T-cell (primary cell): ENCODE measurements at places on chromosomes 1 and 21. TPM values are rescaled to one million over a fixed set of nuclear protein-coding genes. Genes with fewer than 3 reads are reported as not detected.

Gene DMBX1
- not detected for total RNA-seq

Gene CHODL
- total RNA-seq, result 0.47 TPM

Gene XCL2
- 4.7 TPM for total RNA-seq

Gene KCND3
- total RNA-seq, result not detected

Gene C1QTNF12
- 2.8 TPM for total RNA-seq

Gene APCS
- total RNA-seq, result not detected

Gene LAMC2
- total RNA-seq, result not detected

Gene OTUD3
- 20.4 TPM for total RNA-seq

Gene CEP170
- 38.5 TPM for total RNA-seq

Gene DLGAP3
- 0.99 TPM for total RNA-seq

Gene FCRL2
- total RNA-seq, result 3.4 TPM

- no peaks in the 10 kb centered on the region for H3K36me3 ChIP-seq
- H3K27me3 ChIP-seq, result no peaks in the 10 kb centered on the region
- no peak for DNase-seq
- H3K4me1 ChIP-seq, result no peaks in the 10 kb centered on the region
- H3K4me3 ChIP-seq, result no peak overlapping the region
- no peak overlapping the region for H3K27ac ChIP-seq
Observed at GRCh38 chr1:234865171-234866006, 255.4 kb upstream of the IRF2BP2 start.

GRCh38 chr1:228983661-228984060 lies 248.4 kb downstream of the RHOU start:
- H3K36me3 ChIP-seq, result no peaks in the 10 kb centered on the region
- no peak for DNase-seq
- no peaks in the 10 kb centered on the region for H3K4me1 ChIP-seq
- peaks cover 14% of the 10 kb centered on the region for H3K27me3 ChIP-seq

GRCh38 chr1:228058949-228059633 lies 23.4 kb upstream of the ARF1 start:
- DNase-seq, result peak; percentile 59
- H3K4me1 ChIP-seq, result peaks cover 27% of the 10 kb centered on the region
- no peaks in the 10 kb centered on the region for H3K36me3 ChIP-seq
- H3K27me3 ChIP-seq, result peaks cover 9% of the 10 kb centered on the region
- peak overlapping the region; percentile 52 for H3K4me3 ChIP-seq

- no peak overlapping the region for H3K27ac ChIP-seq
- no peak for DNase-seq
- no peaks in the 10 kb centered on the region for H3K36me3 ChIP-seq
- no peaks in the 10 kb centered on the region for H3K27me3 ChIP-seq
Observed at GRCh38 chr1:215484171-215484939, 82.7 kb upstream of the KCTD3 start.

- peaks cover 43% of the 10 kb centered on the region for H3K4me1 ChIP-seq
- H3K27me3 ChIP-seq, result no peaks in the 10 kb centered on the region
- DNase-seq, result no peak
- peak overlapping the region; percentile 47 for H3K4me3 ChIP-seq
Observed at GRCh38 chr1:183633676-183634343, 1.8 kb downstream of the ARPC5 start.

DNA sequence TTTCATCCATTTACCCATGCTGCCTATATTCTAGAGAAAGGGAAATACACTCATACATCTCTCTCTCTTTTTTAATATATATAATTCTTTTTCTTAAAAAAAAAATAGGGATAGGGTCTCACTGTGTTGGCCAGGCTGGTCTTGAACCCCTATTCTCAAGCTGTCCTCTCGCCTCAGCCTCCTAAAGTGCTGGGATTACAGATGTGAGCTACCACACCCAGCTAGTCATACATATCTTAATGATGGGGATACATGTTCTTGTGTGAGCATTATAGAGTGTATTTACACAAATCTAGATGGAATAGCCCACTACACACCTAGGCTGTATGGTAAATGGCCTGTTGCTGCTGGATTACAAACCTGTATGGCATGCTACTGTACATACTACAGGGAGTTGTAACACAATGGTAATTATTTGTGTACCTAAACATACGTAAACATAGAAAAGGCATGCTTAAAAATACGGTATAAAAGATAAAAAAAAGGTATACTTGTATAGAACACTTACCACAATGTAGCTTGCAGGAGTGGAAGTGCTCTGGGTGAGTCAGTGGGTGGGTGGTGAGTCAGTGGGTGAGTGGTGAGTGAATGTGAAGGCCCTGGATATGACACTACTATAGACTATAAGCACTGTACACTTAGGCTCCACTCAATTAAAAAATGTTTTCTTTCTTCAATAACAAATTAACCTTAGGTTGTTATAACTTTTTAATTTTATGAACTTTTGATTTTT lies 72.9 kb downstream of the IVNS1ABP start:
- no peak overlapping the region for H3K4me3 ChIP-seq
- no peak for DNase-seq
- no peak overlapping the region for H3K27ac ChIP-seq
- H3K4me1 ChIP-seq, result no peaks in the 10 kb centered on the region
- H3K36me3 ChIP-seq, result no peaks in the 10 kb centered on the region

DNA sequence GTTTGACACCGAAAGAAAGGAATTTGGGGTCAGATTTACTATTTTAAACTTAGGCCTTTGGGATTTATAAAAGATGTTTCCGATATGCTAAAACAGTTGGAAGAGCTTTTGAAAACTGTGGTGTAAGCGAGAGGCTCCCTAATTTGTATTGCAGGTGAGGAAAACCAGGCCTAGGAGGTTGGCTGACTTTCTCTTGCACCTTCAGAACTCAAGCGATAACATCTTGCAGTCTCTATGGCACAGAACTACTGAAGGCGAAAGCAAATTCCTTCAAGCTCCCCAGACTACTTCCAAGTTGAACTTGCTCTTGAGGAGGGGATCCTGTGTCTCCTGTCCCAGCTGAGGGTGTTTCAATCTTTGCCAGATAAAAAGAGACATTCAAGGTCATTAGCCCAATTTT lies 685.7 kb downstream of the ADGRL2 start:
- H3K4me3 ChIP-seq, result no peak overlapping the region
- H3K27me3 ChIP-seq, result no peaks in the 10 kb centered on the region
- DNase-seq, result no peak
- no peaks in the 10 kb centered on the region for H3K36me3 ChIP-seq
- no peak overlapping the region for H3K27ac ChIP-seq

- H3K4me1 ChIP-seq, result no peaks in the 10 kb centered on the region
- DNase-seq, result no peak
Observed at GRCh38 chr1:160158031-160158430, 6.6 kb downstream of the ATP1A4 start.

- no peaks in the 10 kb centered on the region for H3K4me1 ChIP-seq
- H3K27me3 ChIP-seq, result peaks cover 29% of the 10 kb centered on the region
- H3K4me3 ChIP-seq, result no peak overlapping the region
- H3K27ac ChIP-seq, result no peak overlapping the region
- no peaks in the 10 kb centered on the region for H3K36me3 ChIP-seq
Observed at GRCh38 chr1:208061632-208062031, 150.7 kb upstream of the CD34 start.

GRCh38 chr1:48030696-48031365 lies 33.6 kb upstream of the TRABD2B start:
- no peaks in the 10 kb centered on the region for H3K4me1 ChIP-seq
- H3K4me3 ChIP-seq, result no peak overlapping the region
- no peak overlapping the region for H3K27ac ChIP-seq
- no peak for DNase-seq
- H3K36me3 ChIP-seq, result no peaks in the 10 kb centered on the region
- H3K27me3 ChIP-seq, result no peaks in the 10 kb centered on the region

DNA sequence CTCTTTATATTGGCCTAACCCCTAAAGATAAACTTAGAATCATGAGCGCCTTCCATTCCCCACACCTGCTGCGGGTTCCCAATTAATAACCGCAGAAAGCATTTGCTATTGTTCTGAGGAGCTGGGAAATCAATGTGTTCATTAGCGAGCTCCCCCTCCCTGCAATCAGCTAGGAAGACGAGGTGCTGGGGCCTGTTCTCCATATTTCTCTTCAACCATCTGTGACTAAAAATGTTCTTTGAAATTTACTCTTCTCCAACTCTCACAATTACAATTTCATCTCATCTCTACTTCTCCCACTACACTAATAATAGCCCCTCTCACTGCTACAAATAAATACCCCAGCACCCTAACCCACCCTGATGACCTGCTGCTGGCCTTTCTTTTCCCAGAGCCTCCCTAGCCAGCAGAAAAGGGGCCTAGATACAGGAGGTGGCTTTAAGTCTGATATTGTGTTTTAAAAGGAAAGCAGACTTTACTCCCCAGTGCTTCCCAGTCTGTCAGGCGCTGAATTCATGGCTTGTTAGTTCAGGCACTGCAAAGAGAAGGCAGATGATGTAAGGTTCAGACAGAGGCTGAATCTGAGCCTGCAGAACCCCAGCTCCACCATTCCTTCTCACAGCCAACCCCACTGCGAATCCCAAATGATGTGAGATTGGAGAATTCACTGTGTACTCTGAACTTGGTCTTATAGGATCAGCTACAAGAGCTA lies 477.5 kb upstream of the DAB1 start:
- DNase-seq, result no peak
- H3K4me3 ChIP-seq, result no peak overlapping the region
- no peak overlapping the region for H3K27ac ChIP-seq
- H3K4me1 ChIP-seq, result no peaks in the 10 kb centered on the region
- H3K36me3 ChIP-seq, result no peaks in the 10 kb centered on the region

DNA sequence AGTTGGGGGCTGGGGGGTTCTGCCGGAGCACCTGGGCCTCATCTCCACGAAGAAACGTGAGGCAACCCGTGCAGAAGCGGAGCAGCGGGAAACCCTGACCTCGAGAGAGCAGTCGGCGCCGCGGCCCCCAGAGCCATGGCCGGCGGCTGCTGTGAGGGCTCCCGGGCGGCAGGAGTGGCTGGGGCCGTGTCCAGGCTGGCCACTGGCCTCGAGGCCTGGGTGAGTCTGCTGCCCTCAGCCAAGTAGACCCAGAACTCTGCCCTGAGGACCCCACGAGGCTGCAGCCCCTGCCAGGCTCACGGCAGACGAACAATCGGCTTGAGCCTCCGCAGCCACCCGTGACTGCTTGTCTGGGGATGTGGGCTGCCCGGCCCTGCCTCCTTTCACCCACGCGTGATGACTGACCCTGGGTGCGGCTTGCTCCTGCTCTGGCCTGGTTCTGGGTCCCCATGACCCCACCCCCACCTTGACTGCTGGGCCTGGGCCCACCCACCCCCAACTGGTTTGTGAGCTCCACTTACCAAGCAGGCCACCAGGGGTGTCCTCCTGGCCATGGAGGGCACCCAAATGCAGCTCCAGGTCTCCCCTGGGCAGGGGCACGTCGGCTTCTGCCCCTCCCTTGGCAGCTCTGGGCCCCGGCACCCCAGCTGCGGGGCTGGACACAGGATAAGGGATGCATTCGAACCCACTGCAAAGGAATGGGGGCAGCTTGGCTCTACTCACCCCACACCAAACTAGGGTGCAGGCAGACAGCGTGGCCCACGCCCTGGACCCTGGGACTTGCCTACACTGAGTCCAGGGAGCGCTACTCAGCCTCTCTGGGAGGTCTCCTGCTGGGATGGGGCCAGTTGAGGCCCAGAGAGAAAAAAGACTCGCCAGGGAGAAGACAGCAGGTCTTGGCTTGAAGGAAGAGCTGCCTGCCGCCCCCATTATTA lies 34.2 kb downstream of the MORN1 start:
- no peaks in the 10 kb centered on the region for H3K36me3 ChIP-seq
- DNase-seq, result no peak
- H3K4me3 ChIP-seq, result no peak overlapping the region
- H3K27ac ChIP-seq, result no peak overlapping the region
- no peaks in the 10 kb centered on the region for H3K4me1 ChIP-seq

GRCh38 chr1:2389644-2390043 lies 1.7 kb downstream of the MORN1 start:
- peaks cover 18% of the 10 kb centered on the region for H3K36me3 ChIP-seq
- DNase-seq, result no peak

- H3K27ac ChIP-seq, result no peak overlapping the region
- DNase-seq, result no peak
- peaks cover 5% of the 10 kb centered on the region for H3K4me1 ChIP-seq
- H3K36me3 ChIP-seq, result no peaks in the 10 kb centered on the region
- H3K27me3 ChIP-seq, result no peaks in the 10 kb centered on the region
Observed at GRCh38 chr1:26496861-26497260, 24.6 kb downstream of the HMGN2 start.

DNA sequence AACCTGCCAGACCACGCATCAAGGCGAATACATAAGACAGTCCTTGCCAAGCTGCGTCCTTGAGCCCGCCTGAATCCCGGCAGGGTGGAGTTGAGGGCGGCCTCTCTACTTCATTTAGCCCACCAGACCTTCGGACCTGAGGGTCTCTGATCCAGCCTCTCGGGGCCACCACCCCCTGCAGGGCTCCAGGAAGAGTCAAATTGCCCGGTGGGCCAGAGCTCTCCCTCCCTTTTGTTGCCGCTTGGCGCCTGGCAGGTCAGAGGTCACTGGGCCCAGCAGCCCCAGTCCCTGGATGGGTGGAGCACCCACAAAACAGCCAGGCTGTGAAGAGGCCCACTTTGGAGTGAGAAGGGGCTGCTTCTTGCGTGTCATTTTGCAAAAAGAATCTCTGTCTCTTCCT lies 9.0 kb downstream of the GNG4 start:
- DNase-seq, result no peak
- H3K36me3 ChIP-seq, result no peaks in the 10 kb centered on the region
- peaks cover 30% of the 10 kb centered on the region for H3K4me1 ChIP-seq
- H3K27ac ChIP-seq, result no peak overlapping the region

GRCh38 chr1:181139631-181140061 lies 51.1 kb downstream of the IER5 start:
- H3K36me3 ChIP-seq, result no peaks in the 10 kb centered on the region
- no peak for DNase-seq
- H3K27ac ChIP-seq, result no peak overlapping the region
- H3K27me3 ChIP-seq, result no peaks in the 10 kb centered on the region

DNA sequence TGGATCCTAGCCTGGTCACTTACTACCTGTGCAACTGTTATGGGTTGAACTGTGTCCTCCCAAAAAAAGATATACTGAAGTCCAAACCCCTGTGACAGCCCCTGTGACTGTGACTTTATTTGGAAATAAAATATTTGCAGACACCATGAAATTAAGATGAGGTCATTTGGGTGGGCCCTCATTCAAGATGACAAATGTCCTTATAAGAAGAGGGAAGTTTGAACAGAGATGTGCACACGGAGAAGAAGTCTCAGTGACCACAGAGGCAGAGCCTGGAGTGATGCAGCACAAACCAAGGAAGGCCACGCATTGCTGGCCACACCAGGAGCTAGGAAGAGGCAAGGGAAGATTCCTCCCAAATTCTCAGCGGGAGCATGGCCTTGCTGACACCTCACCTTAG lies 249.7 kb upstream of the RUNX1 start:
- H3K4me3 ChIP-seq, result no peak overlapping the region
- no peaks in the 10 kb centered on the region for H3K27me3 ChIP-seq
- DNase-seq, result no peak
- H3K4me1 ChIP-seq, result no peaks in the 10 kb centered on the region

GRCh38 chr1:234751678-234752077 lies 141.7 kb upstream of the IRF2BP2 start:
- DNase-seq, result no peak
- H3K36me3 ChIP-seq, result no peaks in the 10 kb centered on the region
- no peaks in the 10 kb centered on the region for H3K27me3 ChIP-seq
- H3K4me1 ChIP-seq, result no peaks in the 10 kb centered on the region
